ENCODE measurements at places on chromosomes 5 and 9.

- peak; percentile 64 for DNase-seq
These were observed 53.1 kb upstream of the EDIL3 start for GRCh38 chr5:84437673-84438315.

GRCh38 chr9:29773676-29774075 is 2200.4 kb upstream of the C9orf72 start:
- no peak for DNase-seq

- no peak for DNase-seq
These were observed 141.1 kb upstream of the C9orf72 start for GRCh38 chr9:27714388-27714787.

DNA sequence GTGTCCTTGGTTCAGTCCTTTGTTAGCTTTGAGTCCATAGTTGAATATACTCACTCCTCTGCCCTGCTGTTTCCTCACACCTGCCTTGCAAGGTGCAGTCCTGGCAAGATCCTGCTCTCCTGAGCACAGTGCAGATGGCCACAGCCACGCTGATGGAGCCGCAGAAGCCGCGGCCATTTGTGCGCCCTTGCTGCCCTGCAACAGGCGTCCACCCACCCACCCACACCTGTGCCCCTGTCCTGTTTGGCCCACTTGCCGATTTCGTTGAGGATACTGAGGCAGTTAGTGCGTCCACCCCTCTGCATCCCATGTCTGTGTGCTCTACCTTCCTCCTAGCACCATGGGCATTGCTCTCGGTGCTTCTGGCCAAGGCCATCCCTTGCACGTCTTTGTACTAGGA is 51.1 kb upstream of the LRRTM2 start:
- no peak for DNase-seq

GRCh38 chr5:17151686-17152085 is 65.7 kb upstream of the BASP1 start:
- no peak for DNase-seq

DNA sequence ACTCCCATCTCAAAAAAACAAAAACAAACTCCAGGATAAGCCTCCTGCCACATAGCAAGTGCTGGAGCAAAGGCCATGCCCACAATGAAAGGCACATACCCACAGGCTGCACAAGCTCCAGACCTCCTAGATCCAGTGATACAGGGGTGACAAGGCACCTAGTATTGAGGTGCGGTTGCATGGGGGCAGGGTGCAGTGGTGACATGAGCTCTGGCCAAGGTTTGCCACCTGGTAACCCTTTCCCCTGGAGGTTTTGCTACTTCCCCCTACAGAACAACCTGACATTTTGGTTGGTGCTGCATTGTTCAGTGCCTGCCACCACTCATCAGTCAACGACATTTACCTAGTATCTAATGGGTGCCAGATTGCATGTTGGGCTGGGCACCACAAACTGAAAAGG is 14.5 kb downstream of the CDKN2AIPNL start:
- no peak for DNase-seq

- DNase-seq = no peak
These were observed 615.9 kb downstream of the CHSY3 start for GRCh38 chr5:130520211-130520610.

DNA sequence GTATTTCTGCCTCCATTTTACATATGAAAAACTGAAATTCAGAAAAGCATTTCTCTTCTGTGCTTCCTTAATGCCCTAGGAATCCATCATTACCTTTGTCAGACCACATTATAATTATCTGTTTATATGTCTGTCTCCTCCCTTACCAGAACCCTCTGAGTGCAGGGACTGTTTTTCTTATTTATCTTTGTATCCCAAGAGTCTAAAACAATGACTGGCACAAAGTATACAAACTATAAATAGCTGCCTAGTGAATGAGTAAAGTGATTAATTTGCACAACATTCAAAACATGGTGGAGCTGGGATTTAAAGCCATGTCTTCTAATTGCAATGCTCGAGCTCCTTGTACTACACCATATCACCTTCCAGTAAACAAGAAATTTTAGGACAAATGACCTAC is 49.3 kb upstream of the HK3 start:
- no peak for DNase-seq

- DNase-seq = no peak
These were observed 176.3 kb downstream of the TLE1 start for GRCh38 chr9:81513059-81513458.

DNA sequence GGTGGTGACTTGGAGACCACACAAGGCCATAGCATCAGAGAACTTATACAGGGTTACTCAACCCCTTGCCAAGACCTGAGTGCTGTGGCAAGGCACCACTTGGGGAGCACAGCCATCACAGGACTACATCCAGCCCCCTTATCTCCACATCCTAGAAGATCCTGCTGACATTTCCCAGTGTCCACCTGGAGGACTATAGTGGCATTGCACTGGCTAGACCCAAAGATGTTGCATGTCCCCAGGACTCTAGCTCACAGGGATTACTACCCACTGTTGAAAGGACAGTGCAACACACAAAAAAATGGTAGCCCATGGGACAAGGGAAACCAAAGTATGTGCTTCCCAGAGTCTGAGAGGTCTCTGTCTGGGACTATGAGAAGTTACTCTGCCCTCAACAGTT is 411.1 kb upstream of the NUDT12 start:
- no peak for DNase-seq

- no peak for DNase-seq
These were observed 3.0 kb downstream of the MVB12B start for GRCh38 chr9:126329476-126330275.

DNA sequence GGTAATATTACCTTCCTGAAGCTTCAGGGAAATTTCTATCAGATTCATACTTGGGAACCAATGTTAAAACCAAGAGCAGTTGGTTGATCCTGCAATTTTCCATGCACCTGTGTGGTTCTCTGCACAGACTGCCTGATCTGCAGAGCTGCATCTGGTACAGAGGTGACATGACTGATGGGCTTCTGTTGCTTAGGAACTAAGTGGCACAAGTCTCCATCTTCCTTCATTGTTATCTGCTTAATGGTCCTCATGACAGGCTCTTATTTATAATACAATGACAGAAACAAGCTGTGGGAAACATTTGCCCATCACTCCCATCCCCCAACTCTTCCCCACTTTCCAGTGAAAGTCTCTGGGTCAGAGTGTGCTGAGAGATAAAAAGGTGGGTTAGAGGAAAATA is 799.1 kb downstream of the TAF11L14 start:
- DNase-seq = no peak

GRCh38 chr5:150746-151145 is 40.5 kb upstream of the LRRC14B start:
- no peak for DNase-seq

DNA sequence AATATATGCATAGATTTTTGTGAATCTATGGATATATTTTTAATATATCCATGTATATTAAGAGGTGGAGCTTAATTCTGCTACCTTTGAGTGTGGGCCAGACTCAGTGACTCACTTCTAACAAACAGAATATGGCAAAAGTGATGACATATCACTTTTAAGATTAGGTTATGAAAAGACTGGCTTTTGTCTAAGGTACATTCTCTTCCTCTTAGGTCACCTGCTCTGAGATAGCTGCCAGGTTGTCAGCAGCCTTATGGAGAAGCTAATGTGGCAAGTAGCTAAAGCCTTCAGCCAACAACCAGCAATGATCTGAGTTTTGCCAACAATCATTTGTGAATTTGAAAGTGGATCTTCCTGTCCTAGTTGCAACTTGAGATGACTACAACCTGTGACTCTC is 83.8 kb downstream of the ANKRD31 start:
- DNase-seq = no peak

GRCh38 chr9:113989017-113989713 is 88.9 kb downstream of the AMBP start:
- DNase-seq = no peak

DNA sequence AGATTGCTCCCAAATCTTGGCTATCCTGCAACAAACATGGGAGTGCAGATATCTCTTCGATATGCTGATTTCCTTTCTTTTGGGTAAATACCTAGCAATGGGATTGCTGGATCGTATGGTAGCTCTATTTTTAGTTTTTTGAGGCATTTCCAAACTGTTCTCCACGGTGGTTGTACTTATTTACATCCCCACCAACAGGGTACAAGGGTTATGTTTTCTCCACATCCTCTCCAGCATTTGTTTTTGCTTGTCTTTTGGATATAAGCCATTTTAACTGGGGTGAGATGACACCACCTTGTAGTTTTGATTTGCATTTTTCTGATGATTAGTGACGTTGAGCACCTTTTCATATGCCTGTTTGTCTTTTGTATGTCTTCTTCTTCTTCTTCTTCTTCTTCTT is 20.3 kb downstream of the CTSL start:
- DNase-seq = no peak

- DNase-seq = no peak
These were observed 42.0 kb upstream of the CDK5RAP2 start for GRCh38 chr9:120621941-120622340.

GRCh38 chr5:124195411-124195810 is 551.0 kb downstream of the ZNF608 start:
- no peak for DNase-seq

- no peak for DNase-seq
These were observed 220.1 kb downstream of the PRR16 start for GRCh38 chr5:120684213-120684612.

GRCh38 chr5:119286511-119287488 is 69.0 kb upstream of the TNFAIP8 start:
- DNase-seq = no peak

- DNase-seq = no peak
These were observed 243.0 kb downstream of the CDH10 start for GRCh38 chr5:24401773-24402172.

GRCh38 chr9:115000217-115000639 is 69.8 kb upstream of the TNFSF8 start:
- DNase-seq = no peak

DNA sequence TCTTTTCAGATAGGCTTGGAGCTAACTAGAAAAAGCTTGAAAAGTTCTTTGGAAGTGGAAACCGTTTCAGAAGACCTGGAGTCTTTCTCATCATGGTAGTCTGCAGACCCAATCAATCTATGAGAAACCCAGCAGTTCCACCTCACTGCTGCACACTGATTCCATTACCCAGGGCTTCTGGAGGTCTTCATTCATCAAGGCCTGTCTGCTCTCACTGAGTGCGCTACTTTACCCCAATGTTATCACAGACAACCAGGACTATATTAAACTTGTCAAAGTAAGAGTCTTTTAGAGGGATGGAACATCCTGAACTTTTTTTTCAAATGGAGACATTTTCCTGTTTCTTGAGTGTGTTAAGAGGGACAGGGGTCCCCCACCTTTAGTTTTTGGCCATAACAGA is 93.1 kb downstream of the BOD1 start:
- no peak for DNase-seq

DNA sequence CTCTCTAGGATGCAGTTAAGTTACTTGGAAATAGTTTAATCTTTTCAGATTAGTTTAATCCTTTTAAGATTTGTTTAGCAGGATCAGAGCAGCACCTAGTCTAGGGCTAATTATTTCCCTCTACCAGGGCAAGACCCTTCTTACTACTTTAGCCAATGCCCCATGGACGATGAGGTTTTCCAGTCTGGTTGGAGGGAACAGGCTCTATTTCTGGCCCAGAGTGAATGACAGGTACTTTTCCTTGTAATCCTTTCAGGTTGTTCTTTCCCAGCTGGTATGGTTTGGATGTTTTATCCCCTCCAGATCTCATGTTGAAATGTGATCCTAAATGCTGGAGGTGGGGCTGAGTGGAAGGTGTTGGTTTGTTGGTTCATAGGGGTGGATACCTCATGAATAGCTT is 27.2 kb downstream of the PTTG1 start:
- no peak for DNase-seq

- DNase-seq = no peak
These were observed 191.3 kb downstream of the IRX1 start for GRCh38 chr5:3786891-3787430.

DNA sequence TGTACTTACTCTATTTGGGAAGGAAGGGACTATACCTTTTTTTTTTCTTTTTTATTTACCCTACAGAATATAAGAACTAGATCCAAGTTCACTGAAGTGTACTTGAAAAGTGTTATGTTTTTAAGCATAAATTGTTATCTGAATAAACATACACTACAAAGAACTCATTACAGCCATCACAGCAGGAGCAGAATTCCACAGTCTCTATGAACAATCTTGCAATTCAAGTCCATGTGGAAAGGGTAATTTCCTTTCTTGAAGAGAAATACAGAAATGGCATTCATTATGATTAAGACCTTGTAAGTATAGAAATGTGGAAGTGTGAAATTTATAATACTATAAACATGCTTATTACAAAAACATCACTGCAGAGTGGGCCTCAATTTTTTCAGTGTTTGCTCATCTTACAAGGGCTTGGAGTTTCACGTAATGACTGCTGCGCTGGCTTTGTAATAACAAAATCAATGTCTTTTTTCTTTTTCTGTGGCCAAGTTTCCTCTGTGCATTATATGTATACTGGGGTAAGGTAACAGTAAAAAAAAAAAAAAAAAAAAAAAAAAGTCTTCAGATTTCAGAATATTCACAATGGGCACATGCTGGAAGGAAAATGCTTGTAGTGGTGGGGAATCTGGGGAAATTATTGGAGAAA is 77.0 kb upstream of the GNA14 start:
- no peak for DNase-seq

All from HS-27A (cell line).